Right lobe of liver (tissue), 6 donors: ENCODE measurements at places on chromosomes 1 and 21. TPM values are rescaled to one million over a fixed set of nuclear protein-coding genes. Genes with fewer than 3 reads are reported as not detected.

Gene FMO5
- 58.6 TPM for total RNA-seq

Gene SERPINC1
- total RNA-seq = 2,875 TPM

- no peaks in the 10 kb centered on the region for H3K4me1 ChIP-seq
- no peak overlapping the region for H3K27ac ChIP-seq
- no peaks in the 10 kb centered on the region for H3K36me3 ChIP-seq
Measured at GRCh38 chr1:14871218-14871970, 272.9 kb downstream of the KAZN start.

DNA sequence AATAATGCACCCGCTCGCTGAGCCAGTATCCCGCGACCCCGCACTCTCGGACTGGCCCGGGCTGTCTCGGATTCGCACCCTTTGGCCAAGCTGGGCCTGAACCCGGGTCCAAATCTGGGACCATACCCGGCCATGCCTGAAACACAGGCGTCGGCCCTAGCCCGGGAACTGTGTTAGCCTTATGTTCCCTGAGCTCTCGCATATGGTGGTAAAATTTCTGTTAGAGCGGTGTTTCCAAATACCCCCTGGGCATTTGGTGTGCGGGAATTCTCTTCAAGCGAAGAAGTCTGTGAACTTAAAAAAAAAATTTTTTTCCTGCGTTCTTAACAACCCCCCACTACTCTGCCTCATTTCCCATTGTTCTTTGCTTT is 3.1 kb downstream of the RNF220 start:
- DNase-seq = no peak
- no peaks in the 10 kb centered on the region for H3K36me3 ChIP-seq
- H3K4me3 ChIP-seq = no peak overlapping the region

DNA sequence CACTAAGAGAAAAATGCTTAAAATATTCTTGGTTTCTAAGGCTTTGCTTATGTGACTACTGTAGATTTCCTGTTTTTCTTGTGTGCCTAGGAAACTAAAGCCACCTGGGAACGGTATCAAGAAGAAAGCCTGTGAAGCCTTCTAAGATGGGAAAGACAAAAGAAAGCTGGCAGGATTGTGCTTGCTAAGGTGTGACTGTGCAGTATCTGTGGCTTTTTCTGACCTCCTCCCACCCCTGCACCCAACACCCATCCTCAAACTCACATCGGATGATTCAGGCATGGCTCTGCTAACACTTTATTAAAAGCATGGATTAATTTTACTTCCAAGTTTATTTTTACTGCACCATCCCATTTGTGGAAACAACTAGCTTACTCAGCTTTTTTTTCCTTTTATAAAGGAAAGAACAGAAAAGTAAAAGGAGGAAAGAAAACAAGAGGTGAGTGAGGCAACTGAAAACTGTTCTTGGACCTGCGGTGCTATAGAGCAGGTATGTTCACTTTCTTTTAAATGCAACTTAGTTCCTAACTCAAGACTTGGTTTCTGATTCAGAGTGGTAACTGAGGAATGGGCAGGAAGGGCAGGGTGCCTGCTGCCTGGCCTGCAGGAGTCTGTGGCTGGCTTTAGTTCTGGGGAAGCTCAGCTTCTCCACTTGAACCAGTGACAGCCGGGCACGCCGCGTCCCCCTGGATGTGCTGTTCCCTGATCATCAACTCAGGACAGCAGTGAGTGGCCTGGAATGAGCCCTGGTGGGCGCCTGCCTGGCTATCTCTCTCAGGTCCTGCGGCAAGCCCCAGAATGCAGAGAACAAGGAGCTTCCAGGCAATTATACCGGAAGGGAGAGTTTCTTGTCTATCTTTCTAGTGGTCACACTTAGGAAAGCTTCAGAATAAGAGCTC is at the start of gene GBP6:
Gene GBP6 (plus strand): TSS at position 422 of the 899 bp plus-strand sequence. CDS start 4,493 bp downstream, outside the sequence.
- DNase-seq = no peak
- H3K36me3 ChIP-seq = no peaks in the 10 kb centered on the region
- no peak within 1 kb of the TSS for H3K4me3 ChIP-seq
- no peak within 1 kb of the TSS for H3K27ac ChIP-seq

DNA sequence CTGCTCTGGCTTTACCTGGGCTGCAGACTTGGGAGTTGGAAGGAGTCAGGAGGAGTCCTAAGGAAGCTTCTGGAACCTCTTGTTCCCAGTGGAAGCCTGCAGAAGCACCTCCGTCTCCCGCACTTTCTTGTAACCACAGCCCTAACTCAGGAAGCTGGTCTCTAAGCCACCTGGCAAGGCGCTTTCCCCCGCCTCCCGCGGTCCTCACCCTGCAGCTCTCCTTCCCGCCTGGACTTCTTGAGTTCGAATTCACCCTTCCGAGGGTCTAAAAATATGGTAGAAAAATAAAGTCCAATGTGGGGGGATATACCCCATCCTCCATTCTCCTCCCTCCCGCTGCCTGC is 15.1 kb downstream of the PAX7 start:
- no peaks in the 10 kb centered on the region for H3K36me3 ChIP-seq
- H3K4me3 ChIP-seq = no peak overlapping the region
- H3K4me1 ChIP-seq = no peaks in the 10 kb centered on the region
- no peaks in the 10 kb centered on the region for H3K27me3 ChIP-seq
- DNase-seq = no peak

- H3K36me3 ChIP-seq = no peaks in the 10 kb centered on the region
- no peak overlapping the region for H3K4me3 ChIP-seq
- no peaks in the 10 kb centered on the region for H3K4me1 ChIP-seq
- no peak overlapping the region for H3K27ac ChIP-seq
Measured at GRCh38 chr1:56424744-56425493, 154.4 kb downstream of the PLPP3 start.

DNA sequence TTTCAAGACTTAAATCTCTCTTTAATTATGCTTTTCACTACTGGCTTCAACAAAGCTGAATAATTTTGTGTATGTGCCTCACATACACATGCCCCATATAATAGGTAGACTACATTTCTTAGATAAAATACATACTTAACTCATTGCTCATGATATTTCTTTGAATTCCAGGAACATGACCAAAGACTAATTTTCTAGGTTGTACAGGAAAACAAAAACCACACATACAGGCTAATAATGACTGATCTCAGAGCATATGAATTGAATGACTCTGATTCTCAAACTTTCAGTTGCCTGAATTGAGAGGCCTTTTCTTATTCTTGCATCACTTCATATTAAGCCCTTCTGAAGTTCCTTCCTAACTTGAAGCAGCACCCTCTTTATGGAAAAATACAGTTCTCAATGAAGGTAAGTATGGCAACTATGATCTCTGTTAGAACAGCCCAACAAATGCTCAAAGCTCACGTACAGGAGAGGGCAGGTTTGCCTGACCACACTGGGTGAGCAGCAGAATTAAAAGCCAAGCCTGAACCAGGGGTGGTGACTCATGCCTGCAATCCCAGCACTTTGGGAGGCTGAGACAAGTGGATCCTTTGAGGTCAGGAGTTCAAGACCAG is 22.6 kb upstream of the UAP1 start:
- H3K36me3 ChIP-seq = no peaks in the 10 kb centered on the region
- no peaks in the 10 kb centered on the region for H3K4me1 ChIP-seq
- no peaks in the 10 kb centered on the region for H3K27me3 ChIP-seq
- no peak overlapping the region for H3K27ac ChIP-seq
- no peak for DNase-seq

- H3K36me3 ChIP-seq = no peaks in the 10 kb centered on the region
- no peak for DNase-seq
- no peak overlapping the region for H3K27ac ChIP-seq
Measured at GRCh38 chr1:96355961-96356360, 365.6 kb upstream of the PTBP2 start.
